Left ventricle myocardium inferior (tissue), 1 donor: ENCODE measurements at places on chromosomes 7 and 10.

- DNase-seq, result peak; percentile 69
Measured at GRCh38 chr10:124699471-124700292, 44.5 kb downstream of the FAM53B start.

GRCh38 chr10:5042922-5043321 lies 39.3 kb upstream of the AKR1C2 start:
- no peak for DNase-seq

GRCh38 chr10:49595003-49595712 lies 15.0 kb upstream of the SLC18A3 start:
- DNase-seq, result no peak

GRCh38 chr10:68027429-68027828 lies 47.7 kb downstream of the HERC4 start:
- DNase-seq, result no peak

GRCh38 chr7:37390114-37390513 lies 58.5 kb downstream of the ELMO1 start:
- no peak for DNase-seq

- DNase-seq, result no peak
Measured at GRCh38 chr7:154748089-154748786, 254.7 kb downstream of the PAXIP1 start.

- DNase-seq, result no peak
Measured at GRCh38 chr10:101367569-101368453, 13.8 kb downstream of the BTRC start.

GRCh38 chr7:80505900-80506500 lies 5.9 kb downstream of the GNAT3 start:
- no peak for DNase-seq

- no peak for DNase-seq
Measured at GRCh38 chr10:3808689-3809199, 23.7 kb upstream of the KLF6 start.

DNA sequence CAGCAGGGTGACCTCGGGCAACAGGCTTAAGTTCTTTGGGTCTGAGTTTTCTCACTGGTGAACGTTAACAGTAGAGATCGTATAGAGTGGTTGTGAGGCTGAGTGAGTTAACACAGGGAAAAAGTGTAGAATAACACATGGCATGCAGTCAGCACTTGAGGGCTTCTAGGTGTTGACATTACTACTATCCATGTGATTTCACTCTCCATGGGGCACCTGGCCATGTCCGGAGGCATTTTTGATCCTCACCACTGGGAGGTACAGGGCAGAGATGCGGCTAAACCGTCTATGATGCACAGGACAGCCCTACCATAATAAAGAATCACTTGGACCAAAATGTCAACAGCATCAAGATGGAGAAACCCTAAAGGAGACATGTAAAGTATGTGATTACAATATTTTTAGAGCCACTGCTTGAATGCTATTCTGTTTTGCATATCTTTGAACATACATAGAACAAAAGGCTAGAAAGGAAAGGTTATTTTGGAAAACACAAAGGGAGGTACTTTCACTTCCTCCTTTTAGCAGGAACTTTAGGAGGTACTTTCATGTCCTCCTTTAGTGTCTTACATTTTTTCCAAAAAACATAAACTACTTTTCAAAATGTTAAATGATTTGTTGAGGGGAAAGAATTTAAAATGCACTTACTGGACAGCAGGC lies 44.3 kb downstream of the NOD1 start:
- DNase-seq, result no peak

DNA sequence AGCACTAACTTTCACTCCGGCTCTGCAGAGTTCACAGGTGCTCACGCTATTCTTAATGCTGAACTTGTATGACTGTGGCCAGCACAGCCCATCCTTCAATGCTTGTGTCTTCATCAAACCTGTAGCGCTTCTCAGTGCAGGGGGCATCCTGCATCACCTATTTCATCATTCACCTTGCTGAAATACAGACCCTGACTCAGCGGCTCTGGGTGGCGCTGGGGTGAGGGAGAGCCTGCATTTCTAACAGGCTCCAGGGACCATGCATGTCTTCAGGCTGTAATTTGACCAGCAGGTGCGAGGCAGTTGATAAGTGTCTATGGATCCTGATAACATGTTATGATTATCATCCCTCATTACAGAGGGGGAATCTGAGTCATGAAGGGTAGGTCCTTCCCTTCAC lies 89.3 kb downstream of the VOPP1 start:
- DNase-seq, result no peak

DNA sequence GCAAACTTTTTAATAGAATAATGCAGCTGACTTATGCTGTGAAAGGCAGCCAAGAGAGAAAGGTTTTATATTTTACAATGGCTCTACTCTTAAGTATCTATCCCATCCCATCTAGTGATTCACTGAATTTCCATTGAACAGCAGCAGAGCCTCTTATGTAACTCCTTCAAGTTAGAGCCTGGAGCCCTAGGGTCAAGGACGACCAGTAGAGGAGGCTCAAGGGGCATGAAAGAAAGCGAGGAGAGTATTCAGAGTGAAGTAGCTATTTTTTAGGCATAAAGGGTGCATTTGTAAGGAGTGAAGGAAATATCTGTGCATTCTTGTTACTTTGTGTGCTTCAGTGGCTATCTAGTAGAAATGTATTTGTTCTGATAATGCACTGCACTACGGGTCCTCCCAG lies 180.2 kb upstream of the TPK1 start:
- no peak for DNase-seq

DNA sequence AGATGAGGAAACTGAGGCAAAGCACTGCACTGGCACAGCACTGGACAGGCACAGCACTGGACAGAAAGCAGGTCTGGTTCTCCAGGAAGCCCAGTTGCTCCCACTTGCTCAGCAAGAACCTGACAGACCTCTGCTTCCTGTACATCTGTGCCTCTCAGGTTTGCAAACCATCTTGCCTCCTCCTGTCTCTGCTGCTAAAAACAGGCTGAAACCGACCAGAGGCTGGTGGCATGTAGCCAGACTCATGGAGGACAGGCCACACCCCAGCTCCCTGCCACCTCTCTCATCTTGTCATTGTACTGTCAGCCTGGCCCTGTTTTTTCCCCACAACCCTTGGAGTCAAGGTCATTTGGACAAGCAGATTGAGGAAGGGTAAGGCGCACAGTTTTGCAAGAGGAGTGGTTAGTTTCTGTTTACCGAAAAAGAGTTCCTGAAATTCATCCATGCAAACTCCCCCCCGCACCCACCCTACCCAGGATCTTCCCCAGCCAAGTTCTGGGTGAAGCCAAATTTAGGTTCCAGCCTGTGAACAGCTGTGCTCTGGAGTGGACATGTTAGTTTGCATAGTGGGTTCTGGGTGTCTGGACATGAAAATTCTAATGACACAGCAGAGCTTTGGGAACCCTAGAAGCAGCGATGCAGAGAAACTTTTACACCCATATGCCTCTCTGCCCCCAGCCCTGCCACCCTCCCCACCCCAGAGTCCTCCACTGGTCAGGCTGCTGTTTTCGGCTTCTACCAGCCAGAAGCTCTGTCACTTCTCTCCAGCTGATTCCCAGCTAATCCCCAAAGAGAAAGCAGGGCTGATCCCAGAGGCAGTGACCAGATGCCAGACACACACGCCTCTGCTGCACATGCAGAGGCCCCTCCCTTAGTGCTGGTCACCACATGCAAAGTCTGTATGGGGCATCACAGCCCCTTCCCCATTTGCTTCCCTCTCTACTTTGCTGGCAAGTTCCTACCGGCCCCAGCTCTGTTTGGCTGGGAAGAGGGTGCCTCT lies 8.5 kb upstream of the C10orf105 start:
- peak; percentile 70 for DNase-seq

DNA sequence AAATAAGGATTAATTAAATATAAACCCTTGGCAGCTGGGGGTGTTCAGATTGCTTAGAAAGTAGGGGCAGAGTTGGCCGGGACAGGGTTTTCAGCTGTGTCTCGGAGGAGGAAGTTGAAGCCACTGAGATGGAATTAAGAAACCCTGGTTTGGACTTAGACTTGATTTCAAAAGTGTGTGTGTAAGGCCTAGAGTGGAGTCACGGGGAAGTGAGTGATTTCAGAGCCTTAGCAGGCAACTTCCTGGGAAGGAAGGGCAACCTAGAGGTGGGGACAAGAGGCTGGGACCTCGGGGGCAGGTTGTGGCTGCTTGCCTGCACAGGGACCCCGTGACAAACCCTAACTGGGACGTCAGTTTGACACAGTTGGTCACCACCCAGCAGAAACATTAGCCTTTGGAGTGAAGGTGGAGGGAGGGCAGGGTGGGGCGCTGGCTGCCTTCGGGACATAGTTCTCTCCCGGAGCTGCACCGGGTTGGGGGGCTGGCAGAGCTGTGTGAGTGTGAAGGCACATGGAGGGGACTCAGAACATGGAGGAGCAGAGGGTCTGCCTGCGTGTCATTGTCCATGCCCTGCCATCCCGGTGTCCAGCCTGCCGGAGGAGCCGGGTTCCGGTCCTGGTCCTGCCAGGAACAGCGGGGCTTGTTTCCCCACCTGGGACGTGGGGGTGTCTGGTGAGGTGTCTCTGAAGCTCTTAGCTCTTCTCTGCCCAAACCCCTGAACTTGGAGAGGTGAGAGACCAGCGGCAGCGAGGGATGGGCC lies 1.8 kb downstream of the BRI3 start:
- DNase-seq, result peak; percentile 39

DNA sequence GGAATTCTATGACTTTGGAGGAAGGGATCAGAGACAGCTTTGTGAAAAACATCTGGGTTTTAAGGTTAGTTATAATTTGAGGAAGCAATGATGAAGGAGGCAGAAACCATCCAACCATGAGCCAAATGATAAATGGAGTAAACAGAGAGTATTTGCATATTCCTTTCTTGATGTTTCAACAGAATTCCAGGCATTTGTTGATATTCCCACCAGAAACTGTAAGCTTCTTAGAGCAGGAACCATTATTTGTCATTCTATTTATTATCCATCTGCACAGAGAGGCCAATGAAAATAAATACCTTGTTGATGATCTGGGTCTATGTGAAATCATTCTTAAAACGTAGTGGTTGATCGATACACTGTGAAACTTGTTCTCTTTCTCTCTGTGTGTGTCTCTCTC lies 715.3 kb downstream of the INHBA start:
- DNase-seq, result no peak
